ENCODE measurements at places on chromosomes 2 and 18.

GRCh38 chr2:120539937-120540718 lies 194.2 kb downstream of the INHBB start:
- DNase-seq: no peak

DNA sequence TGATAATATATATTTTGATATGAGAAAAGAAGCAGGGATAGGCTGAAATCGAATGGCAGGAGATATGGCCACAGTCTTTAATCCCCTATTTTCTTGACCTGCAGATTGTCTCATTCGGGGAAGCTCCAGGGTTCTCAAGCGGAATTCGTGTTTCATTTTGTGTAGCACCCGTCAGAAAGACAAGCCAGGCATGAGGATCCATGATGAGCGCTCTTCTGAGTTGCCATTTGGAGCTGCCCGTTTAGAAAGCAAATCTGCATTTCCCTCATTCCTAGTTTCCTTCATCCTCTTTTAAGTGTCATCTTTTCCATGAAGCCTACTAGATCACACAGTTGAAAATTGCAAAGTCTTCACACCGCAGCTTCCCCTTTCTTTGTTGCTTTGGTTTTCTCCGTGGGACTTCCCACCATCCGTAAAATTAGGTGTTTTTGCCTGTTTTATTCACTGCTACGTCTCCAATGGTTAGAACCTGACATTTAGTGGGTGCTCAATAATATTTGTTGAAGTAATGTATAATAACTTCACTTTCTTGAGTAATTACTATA lies 16.9 kb downstream of the HNMT start:
- DNase-seq: no peak

GRCh38 chr2:12816379-12817306 lies 99.9 kb downstream of the TRIB2 start:
- no peak for DNase-seq

DNA sequence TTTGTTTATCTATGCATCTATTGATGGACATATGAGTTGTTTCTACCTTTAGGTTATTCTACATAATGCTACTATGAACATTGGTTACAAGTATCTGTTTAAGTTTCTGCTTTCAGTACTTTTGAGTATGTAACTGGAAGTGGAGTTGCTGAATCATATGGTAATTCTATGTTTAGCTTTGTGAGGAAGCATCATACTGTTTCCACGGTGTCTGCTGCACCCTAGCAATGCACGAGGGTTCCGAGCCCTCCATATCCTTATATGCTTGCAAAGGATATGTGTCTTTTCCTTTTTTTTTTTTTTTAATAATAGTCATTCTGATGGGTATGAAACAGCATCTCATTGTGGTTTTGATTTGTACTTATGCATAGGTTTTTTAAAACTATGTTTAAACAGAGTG lies 83.7 kb downstream of the FMNL2 start:
- no peak for DNase-seq

DNA sequence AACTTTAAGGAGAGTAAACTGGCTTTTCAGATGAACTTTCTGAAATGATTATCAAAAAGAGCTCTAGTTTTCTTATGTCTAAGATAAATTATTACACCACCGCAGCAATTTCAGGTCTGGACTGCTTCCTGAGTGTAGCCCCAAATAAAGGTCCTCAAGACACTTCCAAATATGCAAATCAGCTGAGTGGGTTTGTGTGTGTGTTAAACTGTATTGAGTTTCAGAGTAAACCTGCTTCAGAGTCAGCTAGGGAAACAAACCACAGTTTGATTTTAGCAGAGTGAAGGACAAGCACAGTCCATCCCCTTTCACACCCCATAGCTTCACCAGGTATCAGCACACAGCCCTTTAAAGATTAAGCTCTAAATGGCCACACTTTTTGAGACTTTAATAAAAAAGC lies 168.7 kb downstream of the NRXN1 start:
- DNase-seq: no peak

GRCh38 chr2:25251422-25252273 lies 83.3 kb upstream of the POMC start:
- DNase-seq: peak; percentile 57

DNA sequence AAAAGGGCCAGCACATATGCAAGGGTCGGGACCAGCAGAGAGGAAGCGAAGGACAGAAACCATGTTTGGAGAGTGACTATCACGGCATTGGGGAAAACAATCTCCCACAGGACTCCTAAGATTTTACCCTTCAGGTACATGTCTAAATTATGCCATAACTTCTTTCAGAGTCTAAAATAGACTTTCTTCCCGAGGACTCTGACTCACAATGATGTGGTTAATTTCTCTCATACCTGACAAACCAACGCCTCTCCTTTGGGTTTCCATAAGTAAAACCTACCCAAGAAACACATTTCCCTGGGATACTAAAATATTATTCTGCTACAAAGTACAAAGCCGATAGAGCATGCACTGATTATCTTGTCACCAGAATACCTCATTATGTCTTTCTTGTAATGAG lies 127.8 kb upstream of the NETO1 start:
- DNase-seq: no peak

DNA sequence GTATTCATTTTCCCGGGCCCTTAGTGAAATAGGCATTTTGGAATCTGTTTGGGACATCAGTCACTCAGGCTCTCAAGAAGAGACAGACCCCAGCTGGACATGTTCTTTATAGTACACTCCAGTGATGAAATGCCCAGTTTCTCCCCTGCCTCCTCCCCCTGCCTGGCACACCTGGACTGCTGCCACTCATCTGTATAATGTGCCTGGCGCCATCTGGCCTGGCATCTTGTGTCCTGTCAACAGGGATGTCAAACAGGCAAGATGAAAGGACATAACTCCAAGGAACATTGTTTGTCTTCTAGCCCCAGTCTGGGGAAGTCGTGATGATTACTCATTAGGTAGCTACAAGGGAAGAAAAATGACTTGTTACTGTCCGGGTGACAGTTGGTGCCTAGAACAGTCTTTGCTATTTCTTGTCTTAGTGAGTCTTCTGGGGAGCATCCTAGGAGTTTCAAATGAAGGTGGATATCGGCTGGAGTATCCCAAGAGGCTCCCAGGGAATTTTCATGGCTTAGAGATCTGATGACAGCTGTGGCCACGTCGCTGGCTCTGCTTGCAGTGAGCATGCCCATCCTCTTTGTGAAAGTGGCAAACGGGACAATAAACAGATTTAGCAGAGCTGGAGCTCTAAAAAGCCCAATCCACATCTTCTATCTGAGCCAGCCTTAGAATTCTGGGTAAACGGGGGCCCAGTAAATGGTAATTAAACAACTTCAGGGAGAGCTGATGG lies 153.6 kb downstream of the ALK start:
- DNase-seq: no peak

All from activated CD4-positive, CD25-positive, alpha-beta regulatory T cell treated with anti-CD3 and anti-CD28 coated beads, Interleukin-2, amount 50 U/mL, for 72 hours (primary cell).